DMS79 (cell line): ENCODE measurements at places on chromosomes 16 and 17.

GRCh38 chr17:68238871-68239253 lies 9.0 kb upstream of the AMZ2 start:
- no peak for DNase-seq

GRCh38 chr16:2208308-2208707 lies 2.4 kb downstream of the BRICD5 start:
- DNase-seq = no peak

- no peak for DNase-seq
Observed at GRCh38 chr17:38877130-38877851, 7.4 kb downstream of the LASP1 start.

DNA sequence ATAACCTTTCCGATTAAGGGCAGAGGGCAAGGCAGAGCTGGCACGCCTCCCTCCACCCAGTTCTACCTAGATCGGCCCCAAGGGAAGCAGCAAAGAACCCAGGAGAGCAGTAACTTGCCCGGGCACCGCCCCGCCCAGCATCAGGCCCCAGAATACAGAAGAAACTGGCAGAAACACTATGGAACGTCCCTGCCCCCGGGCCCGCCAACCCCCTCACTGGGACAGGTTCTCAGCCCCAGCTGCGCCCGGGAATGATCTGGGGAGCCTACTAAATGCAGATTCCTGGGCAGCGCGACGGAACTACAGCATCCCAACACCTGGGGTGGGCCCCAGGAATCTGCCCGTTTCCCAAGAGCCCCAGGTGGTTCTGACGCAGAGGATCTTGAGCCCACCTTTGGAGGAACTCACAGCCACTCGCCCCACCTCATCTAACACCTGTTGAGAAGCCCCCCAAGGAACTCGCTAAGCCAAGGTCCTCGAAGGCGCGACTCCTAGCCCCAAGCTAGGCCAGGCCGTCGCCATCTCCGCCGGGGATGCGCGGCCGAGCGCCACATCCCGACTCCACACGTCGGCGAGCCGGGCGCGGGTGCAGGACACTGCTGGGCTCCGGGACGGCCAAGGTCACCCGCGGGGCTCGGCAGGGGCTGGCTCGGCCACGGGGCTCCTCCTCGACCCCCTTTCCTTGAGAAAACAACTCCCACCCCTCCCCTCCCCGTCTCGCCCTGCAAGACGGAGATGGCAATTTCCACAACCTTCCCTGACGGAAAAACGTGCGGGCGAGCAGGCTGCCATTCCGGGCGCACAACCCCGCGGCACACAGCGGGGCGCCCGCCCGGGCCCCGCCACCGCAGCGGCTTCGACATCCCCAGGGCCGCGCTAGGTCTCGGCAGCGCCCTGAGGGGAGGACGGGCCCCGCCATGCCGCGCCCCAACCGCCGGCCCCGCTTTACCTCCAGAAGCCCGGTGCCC lies 913 bp downstream of the CDIP1 start:
- no peak for DNase-seq

GRCh38 chr16:67959536-67960329 lies 8.7 kb downstream of the SLC12A4 start:
- DNase-seq = no peak

GRCh38 chr17:80364091-80364691 lies 50.8 kb upstream of the ENDOV start:
- DNase-seq = no peak

DNA sequence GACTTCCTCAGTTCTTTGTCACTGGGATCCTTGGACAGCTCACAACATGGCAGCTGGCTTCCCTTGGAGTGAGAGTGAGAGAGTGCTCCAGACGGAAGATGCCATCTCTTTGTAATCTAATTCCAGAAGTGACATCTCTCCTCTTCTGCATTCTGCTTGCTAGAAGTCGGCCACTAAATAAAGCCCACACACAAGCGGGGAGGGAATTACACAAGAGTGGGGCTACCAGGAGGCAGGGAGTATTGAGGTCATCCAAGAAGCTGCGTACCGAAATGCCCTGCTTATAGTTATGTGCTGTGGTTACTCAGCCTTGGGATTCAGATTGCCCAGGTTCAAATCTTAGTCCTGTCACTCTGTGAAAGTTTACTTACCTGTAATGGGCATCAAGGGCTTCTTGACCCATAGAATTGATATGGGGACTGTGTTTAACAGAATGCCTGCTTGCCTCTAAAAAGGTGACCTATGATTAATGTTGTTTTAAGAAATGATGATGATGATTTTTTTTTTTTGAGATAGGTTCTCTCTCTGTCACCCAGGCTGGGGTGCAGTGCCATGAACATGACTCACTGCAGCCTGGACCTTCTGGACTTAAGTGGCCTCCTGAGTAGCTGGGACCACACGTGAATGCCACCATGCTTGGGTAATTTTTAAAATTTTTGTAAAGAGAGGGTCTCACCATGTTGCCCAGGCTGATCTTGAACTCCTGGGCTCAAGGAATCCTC lies 120.9 kb upstream of the HS3ST2 start:
- no peak for DNase-seq

DNA sequence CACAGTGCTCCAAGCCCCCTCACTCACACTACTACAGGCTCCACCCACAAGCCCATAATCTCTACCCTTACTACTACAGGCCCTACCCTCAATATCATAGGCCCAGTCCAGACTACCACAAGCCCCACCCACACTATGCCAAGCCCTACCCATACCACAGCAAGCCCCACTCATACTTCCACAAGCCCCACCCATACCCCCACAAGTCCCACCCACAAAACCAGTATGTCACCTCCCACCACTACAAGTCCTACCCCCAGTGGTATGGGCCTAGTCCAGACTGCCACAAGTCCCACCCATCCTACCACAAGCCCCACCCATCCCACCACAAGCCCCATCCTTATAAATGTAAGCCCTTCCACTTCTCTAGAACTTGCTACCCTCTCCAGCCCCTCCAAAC lies 13.8 kb downstream of the RIPOR1 start:
- DNase-seq = no peak

DNA sequence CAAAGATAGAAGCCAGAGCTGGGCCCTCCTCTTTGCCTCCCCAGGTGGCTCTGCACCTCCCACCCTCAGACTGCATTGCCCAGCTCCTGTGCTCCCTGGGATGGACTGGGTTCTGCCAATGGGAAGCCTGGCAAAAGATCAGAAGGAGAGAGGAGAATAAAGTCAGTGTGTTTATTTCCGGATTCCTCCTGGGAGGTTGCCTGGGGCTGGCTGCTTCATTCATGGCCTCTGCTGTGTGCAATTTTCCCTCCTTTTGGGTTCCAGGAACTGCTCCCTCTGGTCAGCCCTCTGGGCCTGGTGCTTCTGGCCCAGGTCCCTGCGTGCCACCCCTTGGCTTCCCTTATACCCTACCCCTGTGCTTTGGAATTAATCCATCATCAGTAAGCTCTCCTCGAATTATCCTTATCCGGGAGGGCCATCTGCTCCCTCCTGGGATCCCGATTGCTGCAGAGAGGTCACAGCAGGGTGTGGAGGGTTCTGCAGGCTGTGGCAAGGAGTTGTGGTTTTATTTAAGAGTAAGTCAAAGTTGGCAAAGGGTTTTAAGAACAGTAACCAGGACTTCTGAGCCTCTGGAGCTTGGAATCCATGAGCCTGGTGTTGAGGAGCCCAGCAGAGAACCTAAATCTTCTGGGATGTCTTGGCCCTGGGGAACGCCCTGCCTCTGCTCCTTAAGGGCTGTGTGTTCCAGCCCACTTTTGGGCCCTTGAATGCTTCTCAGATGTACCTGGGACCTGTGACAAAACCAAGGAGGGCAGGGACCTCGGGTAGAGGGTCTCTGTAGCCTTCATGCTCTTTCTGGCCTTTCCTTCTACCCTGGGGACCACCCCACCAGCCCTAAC lies 8.2 kb upstream of the MMP2 start:
- no peak for DNase-seq

- DNase-seq = peak; percentile 20
Observed at GRCh38 chr16:51151435-51151960, 428 bp upstream of the SALL1 start.

DNA sequence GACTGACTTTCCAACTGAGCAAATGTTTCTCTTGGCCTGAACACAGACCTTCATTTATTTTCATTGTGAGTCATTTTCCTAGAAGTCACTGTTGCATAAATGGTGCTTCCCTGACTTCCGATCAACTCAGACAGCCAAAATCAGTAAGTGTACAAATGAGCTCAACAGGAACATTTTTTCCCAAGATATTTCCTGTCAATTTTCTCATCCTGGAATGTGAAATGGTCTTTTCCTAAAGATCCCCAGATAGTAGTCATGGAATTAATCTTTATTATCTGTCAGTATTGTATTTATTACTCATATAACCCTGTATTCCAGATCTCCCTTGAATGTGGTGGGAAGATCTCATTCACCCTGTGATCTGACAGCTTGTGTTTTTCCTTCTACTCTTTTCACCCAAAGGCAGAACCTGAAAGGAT lies 360.3 kb upstream of the KIF2B start:
- DNase-seq = no peak

- peak; percentile 34 for DNase-seq
Observed at GRCh38 chr17:33284022-33284421, 9.1 kb downstream of the ASIC2 start.

DNA sequence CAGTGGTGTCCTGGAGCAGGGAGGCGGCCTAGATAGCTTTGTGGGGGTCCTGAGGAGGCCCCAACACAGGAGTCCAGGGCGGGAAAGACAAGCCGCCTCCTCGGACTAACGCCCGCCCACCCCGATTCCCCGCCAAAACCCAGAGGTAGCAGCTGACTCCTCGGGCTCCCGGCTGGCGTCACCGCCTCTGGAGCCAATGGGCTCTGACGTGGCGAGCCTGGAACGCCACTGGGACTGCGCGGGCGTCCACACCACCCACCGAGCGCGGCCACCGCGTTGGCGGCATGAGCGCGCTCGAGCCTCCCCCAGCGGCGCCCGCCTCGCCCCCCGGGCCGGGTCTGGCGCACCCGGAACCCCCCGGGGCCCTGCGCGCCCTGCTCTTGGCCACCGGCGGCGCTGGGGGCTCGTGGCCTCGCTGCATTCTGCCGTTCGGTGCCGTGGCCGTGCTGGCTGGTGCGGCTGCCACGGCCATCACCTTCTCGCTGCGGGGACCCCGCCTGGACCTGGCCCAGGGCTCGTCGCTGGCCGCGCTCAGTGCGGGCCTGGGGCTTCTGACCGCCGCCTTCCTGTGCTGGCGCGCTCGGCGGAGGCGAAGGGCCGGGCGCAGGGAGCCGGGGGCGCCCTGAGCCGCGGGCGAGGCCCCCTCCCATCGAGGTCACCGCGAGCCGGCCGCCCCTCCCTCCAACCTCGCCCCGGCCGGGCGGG lies 3.4 kb upstream of the NTN3 start:
- DNase-seq = peak; percentile 85

DNA sequence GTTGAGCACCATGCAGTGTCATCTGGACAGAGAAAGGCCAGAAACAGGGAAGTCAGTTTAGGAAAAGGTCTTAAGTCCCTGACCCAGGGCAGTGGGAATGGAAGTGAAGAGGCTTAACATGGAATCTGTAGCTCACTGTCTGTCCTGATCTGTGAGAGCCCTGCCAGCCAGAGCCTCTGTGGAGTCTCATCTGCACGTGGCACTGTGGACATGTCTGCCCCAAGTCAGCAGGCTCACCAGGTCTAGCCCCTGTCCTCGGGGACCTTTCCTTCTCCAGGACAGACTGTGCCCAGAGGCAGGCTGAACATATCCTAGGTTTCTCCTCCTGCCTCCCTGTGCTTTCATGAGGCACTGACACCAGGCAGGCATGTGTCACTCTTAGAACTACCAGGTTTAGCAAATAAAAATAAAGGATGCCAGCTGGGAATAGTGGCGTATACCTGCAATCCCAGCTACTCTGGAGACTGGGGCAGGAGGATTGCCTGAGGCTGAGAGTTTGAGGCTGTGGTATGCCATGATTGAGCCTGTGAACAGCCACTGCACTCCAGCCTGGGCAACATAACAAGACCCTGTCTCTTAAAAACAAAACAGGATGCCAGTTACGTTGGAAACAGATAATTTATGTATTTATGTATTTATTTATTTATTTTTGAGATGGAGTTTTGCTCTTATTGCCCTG lies 22.4 kb downstream of the UNK start:
- no peak for DNase-seq

- DNase-seq = no peak
Observed at GRCh38 chr16:69368866-69369265, 16.9 kb downstream of the TERF2 start.

DNA sequence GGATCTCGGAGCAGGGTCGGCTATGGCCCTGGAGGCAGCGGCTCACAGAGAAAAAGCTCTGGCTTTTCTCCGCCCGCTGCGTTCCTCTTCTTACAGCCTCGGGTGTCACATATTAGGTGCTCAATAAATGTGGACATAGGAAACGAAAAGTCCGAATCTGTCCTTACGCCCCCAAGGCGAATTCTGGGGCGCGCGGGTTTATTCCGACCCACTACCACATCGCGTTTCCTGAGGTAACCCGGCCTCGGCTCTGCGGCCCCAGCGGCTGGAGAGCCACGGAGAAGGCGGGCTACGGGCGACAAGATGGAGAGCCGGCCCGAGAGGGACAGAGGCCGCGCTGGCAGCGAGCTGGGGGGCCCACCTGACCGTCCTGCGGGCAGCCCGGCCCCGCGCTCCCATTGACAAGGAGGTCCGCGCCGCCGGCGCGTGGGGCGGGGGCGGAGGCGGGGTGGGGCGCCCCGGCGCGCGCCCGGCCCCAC lies 573 bp upstream of the GNAO1 start:
- DNase-seq = no peak
